ENCODE measurements at places on chromosomes 13 and 19.

DNA sequence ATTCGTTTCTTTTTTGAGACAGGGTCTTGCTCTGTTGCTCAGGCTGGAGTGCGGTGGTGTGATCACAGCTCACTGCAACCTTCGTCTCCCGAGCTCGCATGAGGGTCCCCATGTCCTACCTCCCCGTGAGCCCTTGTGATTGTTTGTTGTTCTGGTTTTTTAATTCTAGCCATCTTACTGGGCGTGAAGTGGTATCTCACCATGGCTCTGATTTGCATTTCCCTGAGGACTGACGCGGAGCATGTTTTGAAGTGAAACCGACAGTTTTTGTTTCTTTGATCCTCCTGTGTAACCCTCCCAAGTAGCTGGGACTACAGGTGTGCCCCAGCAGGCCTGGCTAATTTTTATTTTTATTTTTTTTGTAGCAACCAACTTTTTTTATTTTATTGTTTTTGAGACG, 21.7 kb downstream of the GNG7 start:
- DNase-seq = no peak

GRCh38 chr19:3058009-3058820, 4.1 kb downstream of the TLE5 start:
- DNase-seq = no peak

DNA sequence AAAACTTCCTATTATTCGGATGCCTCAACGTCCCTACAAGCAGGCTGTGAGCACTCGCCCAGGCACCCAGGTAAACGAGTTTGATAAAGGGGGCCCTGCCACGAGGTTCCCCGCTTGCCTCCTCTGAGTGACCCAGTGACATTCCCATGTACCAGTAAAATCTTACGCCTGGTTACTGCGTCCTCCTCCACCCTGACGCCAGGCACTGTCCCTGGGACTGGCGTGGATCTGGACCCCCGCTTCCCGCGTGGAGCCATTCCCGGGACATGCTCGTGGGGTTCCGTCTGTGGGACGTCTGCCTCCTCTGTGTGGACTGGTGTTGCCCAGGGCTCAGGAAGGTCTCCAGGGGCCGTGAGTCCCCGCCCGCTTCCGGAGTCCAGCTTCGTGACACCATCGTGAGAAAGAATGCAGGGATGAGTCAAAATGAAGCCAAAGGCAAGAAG, 407 bp upstream of the ZNF550 start:
- no peak for DNase-seq

DNA sequence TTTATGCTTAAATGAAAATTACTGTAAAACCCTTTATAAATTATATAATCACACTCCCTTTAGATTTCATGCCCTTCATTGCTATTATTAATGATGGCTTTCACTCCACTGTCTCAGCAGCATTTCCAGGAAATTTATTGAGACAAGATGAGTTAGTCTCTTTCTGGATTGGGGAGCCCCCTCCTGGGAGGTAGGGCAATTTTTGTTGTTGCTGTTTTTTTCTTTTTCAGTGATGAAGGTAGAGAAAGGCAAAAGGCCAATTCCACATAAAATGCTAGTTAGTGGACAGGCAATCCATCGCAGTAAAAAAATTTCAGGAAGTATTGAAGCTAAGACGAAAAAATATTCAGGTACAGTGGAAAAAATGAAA, 80.2 kb downstream of the TEX26 start:
- no peak for DNase-seq

DNA sequence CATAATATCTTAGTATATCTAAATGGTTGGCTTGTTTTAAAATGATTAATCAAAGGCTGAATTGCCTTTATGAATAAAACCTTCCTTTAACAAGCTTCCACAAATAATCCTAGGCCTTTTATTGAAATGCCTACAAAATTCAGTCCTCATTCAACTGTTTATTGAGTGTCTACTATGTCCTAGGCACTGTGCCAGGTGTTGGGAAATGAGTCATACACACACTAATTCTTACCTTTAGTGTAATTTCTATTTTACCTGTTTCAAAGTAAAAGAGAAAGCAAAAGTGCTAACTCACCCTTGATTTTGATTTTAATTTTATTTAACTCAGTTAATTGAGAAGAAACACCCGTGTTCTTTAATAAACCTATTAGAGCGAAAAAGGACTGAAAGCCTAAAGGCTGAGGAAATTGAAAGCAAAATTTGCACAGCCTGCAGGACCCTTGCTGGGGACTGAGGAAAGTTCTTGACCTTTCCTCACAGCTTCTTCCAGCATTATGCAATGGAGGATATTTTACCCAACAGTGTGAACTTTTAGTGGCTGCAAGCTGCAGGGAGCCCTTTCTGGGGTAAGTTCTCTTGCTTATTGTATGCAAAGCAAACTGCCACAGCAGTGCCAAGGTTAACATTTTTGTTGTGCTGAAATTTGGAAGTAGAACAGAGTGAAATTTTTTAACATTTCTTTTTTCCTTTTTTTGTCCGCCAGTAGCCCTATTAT, 83.1 kb downstream of the B3GLCT start:
- peak; percentile 35 for DNase-seq

GRCh38 chr19:682678-683320, 6.6 kb downstream of the FSTL3 start:
- no peak for DNase-seq

DNA sequence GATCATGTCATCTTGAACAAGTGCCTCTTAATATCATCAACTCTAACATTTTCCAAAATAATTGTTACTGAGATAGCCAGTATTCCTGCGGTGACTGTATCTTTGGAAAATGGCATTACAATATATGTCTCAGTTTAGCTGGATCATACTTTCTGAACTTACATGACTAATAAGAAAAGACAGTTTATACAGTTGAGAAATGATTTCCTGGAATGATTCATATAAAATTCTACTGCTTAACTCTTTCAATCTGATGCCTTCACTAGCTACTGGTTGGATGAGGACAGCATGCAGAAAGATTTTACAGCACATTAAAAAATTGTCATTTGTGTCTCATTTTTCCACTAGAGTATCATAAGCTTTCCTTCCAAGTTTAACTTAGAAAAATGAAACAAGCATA, 302.1 kb downstream of the PCDH17 start:
- no peak for DNase-seq

DNA sequence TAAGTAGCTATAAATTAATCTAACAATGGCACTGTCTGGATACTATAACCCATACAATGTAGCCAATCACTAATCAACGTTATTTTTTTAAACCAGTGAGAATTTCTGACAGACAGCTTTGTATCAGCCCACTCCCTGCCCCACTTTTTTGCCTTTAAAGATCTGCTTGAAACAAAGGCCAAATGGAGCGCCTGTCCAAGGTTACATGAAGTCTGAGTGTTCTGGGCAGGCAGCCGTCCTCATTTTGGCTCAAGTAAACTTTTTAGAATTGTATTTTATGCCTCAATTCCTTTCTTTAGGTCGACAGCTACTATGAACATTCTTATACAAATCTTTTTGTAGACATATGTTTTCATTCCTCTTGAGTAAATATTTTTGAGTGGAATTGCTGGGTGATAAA, 6.2 kb downstream of the IFT88 start:
- no peak for DNase-seq

GRCh38 chr13:39676315-39676876, 20.9 kb downstream of the COG6 start:
- peak; percentile 58 for DNase-seq

GRCh38 chr13:39422845-39423565, 180.0 kb downstream of the LHFPL6 start:
- no peak for DNase-seq

GRCh38 chr19:371501-372168, 27.0 kb upstream of the MIER2 start:
- no peak for DNase-seq

DNA sequence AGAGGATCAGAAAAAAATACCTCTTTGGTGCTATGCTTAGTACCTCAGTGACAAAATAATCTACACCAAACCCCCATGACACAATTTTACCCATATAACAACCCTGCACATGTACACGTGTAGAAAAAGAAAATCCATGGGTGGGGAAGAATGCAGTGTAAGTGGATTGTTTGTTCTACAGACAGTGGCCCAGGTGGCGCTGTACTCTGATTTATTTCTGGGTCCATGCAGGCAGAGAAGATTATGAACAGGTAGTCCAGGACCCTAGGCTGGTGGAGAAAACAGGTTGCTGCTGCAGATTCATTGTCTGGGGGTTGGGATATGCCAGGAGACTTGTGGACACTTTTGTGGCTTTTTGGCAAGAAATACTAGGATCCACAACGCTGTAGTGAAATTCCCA, 9.1 kb downstream of the ZNF100 start:
- DNase-seq = no peak

DNA sequence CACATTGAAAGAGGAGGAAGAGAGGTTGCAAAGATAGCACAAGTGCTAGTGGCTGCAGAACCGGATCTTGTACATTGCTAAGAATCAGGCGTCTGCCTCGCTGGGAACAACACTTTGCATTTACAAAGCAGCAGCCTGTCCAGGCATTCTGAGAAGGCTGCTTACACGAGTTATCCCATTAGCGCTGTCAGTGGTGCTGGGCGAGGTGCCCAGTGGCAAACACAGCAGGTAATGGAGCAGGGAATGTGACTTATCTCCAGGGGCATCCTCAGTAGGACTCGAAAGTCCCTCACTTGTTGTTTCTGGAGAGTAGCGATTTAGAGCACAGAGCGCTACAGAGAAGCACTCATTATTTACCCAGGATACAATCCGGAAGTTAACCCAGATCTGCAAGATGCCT, 209.6 kb downstream of the OLFM4 start:
- DNase-seq = no peak
